Effector memory CD8-positive, alpha-beta T cell (primary cell): ENCODE measurements at places on chromosomes 16 and 17.

DNA sequence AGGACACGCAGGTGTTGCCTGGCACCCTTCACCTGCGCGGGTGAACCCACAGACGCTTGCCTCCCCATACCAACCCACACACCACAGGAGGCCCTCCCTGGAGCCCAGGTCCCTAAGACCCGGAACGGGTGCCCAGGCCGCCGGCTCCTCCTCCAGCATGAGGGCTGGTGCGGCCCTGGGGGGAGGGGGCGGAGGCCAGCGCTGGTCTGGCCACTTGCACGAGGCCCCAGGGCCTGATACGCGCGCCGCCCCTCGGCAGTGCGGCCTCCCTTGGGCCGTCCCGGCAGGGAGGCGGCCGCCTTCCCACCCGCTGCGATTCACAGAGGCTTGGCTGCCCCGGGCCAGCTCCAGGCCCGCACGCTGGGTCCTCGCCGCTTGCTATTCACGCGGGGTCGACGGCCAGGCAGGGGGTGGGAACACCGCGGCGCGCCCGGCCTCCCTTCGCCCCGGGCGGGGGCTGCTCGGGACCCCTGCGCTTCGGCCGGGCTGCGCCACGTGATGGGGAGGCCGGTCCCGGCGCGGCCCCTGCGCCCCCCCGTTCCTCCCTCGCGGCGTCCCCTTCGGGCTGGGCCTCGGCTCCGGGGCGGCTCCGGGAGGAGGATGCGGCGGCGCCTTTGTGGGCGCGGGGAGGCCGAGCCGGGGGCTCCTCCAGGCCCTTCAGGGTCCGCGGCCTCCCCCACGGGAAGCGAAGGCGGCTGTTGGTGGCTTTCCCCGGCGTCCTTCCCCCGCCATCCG is 685 bp downstream of the FASN start:
- H3K27me3 ChIP-seq: no peaks in the 10 kb centered on the region
- peaks cover 11% of the 10 kb centered on the region for H3K4me1 ChIP-seq
- H3K4me3 ChIP-seq: peak overlapping the region; percentile 63
- DNase-seq: no peak
- H3K36me3 ChIP-seq: peaks cover 28% of the 10 kb centered on the region

DNA sequence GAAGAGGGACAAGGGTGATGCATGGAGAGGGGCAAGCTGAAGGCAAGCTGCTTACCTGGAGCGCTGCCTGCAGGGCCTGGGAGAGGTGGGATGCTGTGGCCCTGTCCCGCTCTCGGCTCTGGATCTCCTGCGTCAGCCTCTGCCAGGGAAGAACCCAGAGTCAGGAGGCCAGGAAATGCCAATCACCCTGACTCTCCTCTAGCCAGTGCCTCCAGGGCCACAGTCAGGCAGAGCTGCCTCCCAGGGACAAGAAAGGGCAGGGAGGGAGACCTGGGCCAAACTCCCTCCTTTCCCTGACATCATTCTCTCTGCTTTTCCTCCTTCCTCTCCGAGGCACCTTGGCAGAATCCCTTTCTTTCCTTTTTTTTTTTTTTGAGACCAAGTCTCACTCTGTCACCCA is 11.3 kb downstream of the CDK3 start:
- DNase-seq: no peak
- no peak overlapping the region for H3K27ac ChIP-seq
- H3K4me1 ChIP-seq: peaks cover 6% of the 10 kb centered on the region
- no peaks in the 10 kb centered on the region for H3K36me3 ChIP-seq
- no peaks in the 10 kb centered on the region for H3K27me3 ChIP-seq

- H3K4me1 ChIP-seq: peaks cover 36% of the 10 kb centered on the region
- peaks cover 3% of the 10 kb centered on the region for H3K36me3 ChIP-seq
- DNase-seq: no peak
Measured at GRCh38 chr17:80758481-80759376, 214.1 kb downstream of the RPTOR start.

DNA sequence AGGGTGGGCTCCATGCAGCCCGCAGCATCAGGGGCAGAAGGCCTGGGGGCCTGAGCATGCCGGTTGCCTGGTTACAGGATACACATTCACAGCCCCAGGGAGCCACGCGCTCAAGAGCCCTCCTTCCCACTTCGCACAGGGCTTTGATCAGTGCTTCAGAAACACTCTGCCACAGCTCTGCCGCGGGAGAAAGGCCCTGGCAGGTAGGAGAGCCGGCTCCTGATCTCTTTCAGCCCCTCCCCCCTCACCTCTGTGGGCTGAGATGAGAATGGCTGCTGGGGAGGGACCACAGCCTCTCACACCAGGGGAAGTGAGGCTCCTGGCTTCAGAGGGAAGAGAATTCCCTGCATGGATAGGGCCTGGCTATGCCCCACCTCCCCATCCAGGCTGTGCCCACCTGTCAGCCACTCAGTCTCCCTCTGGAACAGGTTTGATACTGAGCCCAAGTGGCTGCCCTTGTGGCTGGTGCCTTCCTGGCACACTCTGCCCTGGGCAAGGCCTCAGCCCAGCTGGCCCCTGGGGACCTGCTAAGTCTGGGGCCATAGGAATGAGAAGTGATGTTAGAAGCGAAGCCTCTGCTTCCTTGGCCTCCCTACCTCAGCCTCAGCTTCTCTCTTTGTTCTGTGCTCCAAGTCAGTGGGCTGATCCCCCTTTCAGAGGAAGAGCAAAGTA is 8.6 kb downstream of the DOK4 start:
- H3K4me1 ChIP-seq: peaks cover 12% of the 10 kb centered on the region
- peaks cover 3% of the 10 kb centered on the region for H3K36me3 ChIP-seq
- no peak overlapping the region for H3K27ac ChIP-seq
- H3K27me3 ChIP-seq: no peaks in the 10 kb centered on the region
- no peak overlapping the region for H3K4me3 ChIP-seq
- no peak for DNase-seq

DNA sequence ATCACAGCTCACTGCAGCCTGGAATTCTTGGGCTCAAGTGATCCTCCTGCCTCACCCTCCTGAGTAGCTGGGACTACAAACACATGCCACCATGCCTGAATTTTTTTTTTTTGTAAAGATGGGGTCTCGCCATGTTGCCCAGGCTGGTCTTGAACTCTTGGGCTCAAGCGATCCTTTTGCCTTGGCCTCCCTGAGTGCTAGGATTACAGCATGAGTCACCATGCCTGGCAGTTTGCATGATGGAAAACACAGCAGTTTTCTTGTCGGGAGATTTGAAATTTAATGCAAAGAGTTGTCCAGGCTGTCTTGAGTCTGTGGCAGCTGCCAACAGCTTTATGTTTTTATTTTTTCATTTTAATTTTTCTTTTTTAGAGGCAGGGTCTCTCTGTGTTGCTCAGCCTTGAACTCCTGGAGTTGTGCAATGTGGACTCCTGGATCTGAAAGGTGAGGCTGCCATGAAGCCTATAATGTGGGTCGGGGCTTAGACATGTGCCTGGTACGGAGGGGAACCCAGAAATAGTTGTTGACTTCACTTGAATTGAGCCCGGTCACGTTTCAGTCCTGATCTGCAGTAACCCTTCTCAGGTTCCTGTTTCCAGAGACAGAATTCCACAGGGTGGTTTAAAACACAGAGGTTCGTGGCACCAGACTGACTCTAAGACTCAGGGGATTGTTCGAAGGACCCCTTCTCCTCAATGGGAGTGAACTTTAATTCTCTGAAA is 18.7 kb downstream of the CD300A start:
- peaks cover 50% of the 10 kb centered on the region for H3K36me3 ChIP-seq
- no peak overlapping the region for H3K4me3 ChIP-seq
- peaks cover 48% of the 10 kb centered on the region for H3K4me1 ChIP-seq
